HuH-7.5 (cell line): ENCODE measurements at places on chromosomes 11 and 22.

- DNase-seq = peak; percentile 88
Observed at GRCh38 chr22:50206599-50206998, 5.8 kb downstream of the SELENOO start.

DNA sequence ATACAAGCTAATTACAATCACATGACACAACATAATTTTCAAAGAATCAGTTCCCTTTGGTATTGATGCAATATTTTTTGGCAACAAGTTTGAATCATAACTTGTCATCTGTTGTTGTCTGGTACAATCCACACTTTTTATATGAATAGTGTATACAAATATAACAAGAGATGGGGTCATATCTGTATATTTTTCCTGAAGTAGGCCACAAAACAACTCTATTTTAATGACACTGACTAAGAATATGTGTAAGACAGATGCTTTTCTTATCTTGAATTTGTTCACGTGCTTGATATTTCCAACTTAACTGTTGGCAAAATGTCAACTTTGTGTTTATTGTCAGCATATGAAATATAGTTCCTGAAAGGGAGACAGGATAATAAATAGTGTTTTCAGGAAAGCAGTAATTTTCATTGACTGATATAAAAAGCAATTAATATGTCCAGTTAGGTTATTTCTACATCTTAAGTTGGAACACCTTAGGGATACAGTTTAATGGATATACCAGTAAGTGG lies 27.9 kb downstream of the NOX4 start:
- DNase-seq = no peak

DNA sequence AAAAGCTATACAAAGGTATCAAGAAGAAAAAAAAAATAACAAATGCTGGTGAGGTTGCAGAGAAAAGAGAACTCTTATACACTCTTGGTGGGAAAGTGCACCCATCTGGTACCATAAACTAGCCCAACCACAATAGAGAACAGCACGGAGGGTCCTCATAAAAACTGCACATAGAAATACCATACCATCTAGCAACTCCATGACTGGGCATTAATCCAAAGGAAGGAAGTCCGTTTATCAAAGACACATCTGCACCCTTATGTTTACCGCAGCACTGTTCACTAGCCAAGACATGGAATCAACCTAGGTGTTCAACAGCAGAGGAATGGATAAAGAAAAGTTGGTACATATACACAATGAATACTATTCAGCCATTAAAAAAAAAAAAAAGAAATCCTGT lies 10.8 kb upstream of the CLDN5 start:
- no peak for DNase-seq

GRCh38 chr22:35306350-35306967 lies 6.8 kb downstream of the TOM1 start:
- DNase-seq = no peak

DNA sequence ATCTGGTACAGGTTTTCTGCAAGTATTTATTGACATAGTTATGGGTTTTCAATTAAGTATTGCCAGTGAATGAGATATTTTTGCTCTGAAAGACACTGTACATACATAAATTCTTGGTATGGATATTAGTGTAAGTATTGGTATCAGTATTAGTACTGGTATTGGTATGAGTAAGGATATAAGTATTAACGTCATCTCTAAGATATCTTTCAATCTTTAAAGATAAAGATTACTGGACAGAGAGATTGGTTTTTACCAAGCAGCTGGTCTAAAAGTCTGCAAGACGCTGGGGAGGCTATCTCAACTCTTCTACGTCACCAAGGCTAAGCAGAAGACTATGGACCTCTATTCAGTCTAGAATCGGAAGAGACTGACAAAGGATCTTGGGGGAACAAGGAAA lies 234.5 kb downstream of the NXPE2 start:
- no peak for DNase-seq
